ENCODE measurements at places on chromosomes 2 and 18. TPM values are rescaled to one million over a fixed set of nuclear protein-coding genes. Genes with fewer than 3 reads are reported as not detected.

DNA sequence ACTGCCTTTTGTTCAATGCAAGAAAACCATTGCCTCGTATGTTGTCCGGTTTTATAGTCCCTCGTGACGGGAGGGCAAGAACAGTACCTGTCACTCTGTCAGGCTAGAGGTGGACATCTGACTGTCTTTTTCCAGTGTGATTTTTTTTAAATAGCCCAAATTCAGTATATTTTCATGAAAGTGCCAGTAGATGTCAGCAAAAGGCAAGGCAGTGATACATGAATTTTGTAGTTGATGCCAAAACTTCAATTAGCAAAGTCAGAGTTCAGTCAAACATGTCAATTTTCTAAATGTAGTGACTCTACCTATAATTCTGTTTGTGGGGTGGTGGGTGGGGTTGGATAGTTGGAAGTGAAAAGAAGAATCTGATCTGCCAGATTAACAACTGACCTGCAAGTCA lies 296.0 kb upstream of the MC4R start:
- no peak for DNase-seq

SULT1C2 gene
- 2.0 TPM for total RNA-seq

DNA sequence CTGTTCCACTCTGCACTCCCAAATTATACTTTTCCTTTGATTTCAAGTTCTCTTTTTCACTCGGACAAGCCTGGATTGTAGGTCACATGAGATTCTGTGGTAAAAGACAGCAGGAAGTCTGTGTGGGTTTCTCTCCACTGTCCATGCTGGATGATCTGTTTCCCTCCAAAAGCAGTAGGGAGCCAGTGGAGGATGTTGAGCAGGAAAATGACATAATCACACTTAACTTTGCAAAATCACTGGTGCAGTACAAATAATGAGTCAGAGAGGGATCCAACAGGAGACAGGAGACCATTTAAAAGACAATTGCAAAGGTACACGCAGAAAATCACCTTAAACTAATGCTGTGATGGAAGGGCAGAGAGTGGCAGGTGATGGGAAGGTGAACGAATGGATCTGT lies 301.3 kb downstream of the ZNF407 start:
- no peak for DNase-seq

CFC1 gene
- total RNA-seq = not detected

LANCL1 gene
- 16.1 TPM for total RNA-seq

DNA sequence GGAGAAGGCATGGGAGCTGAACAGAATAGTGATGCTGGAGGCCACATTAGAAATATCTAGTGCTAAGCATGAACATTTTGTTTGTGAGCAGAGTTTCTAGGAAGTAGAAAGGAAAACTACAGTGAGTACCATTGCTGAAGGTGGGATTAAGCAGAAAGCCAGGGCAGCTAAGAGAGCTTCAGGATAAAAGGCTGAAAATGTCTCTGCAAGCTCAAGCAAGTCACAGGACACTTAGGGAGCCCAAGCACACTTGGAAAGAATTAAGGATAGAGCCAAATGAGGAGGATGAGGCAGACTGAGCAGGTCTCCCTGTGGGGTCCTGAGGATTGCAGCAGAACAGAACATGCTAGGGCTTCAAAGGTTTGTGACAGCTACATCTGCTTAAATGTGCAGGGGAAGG lies 80.6 kb upstream of the LYPD1 start:
- DNase-seq = no peak

- no peak for DNase-seq
Observed at GRCh38 chr2:48220501-48220900, 309.5 kb upstream of the STON1 start.

DNA sequence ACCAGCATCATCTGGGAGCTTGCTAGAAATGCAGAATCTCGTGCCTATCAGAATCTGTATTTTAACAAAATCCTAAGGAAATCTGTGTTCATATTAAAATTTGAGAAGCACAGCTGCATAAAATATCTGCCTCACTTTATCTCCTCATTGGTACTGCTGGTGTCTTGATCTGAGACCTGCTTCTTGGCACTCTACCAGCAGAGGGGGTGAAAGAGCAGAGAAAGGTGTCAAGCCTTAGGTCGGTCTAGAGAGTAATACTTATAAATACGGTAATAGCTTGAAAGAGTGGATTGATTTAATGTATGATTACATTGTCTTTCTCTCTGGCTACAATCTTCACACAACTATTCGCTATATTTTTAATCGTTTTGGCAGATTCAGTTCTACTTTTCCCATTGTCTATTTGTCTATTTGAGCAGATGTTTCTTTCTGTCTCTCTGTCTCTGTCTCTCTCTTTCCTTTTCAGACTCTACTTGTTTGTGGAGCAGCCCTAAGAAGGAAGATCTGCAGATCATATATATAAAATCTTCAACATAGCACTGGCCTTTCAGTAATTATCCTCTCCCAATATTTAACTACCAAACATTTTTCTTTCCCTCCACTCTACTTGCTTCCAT lies 1.7 kb upstream of the GCG start:
- DNase-seq = no peak

GRCh38 chr2:222745836-222746559 lies 74.5 kb downstream of the MOGAT1 start:
- DNase-seq = no peak

ANKRD30B gene
- total RNA-seq = not detected

GRCh38 chr2:8884812-8885211 lies 47.4 kb upstream of the KIDINS220 start:
- DNase-seq = no peak

ALPP gene
- total RNA-seq = not detected

GRCh38 chr2:170446078-170446477 lies 268.1 kb downstream of the MYO3B start:
- DNase-seq = no peak

EIPR1 gene
- 11.1 TPM for total RNA-seq

GRCh38 chr2:176395273-176395854 lies 126.1 kb downstream of the MTX2 start:
- DNase-seq = no peak

DNA sequence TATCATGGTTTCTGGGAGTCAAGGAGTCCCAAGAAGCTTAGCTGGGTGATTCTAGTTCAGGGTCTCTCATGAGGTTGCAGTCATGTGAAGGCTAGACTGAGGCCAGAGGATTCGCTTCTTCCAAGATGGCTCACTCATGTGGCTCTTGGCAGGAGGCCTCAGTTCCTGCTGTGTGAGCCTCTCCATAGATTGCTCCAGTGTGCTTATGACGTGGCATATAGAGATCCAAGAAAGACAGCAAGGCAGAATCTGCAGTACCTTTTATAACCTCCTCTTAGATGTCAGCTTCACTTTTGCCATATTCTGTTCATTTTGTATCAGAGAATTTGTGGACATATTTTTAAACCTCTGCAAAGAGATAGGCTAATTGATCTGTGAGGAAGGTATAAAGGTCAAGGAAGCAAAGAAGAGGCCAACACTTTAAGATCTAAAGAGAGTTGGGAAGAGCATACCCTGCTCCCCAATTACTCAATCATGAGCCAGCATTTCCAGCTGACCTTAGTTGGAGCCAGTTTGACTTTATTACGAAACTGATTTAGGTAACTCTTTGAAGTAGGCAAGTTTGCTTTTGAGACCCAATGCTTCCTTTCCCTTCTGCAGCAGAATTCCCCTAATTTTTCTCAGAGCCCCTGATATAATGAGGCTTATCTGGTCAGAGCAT lies 134.7 kb downstream of the EML6 start:
- DNase-seq = no peak

DNA sequence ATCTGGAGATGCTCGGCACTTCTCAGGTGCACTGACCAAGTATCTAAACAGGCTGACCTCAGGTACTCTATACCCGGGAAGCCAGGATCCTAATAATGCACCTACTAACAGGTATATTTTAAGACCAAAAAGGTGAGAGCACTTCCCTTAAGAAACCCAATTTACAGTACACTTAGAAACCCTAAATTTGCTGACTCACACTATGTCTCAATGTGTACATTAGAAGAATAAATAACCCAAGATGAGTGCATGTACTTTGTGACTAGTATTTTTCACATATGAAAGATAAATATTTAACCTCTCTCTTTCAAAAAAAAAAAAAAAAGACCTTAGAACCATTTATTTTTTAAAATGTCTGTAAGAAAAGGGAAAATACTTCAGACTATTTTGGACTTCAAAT lies 118.8 kb downstream of the ZNF516 start:
- no peak for DNase-seq

DNA sequence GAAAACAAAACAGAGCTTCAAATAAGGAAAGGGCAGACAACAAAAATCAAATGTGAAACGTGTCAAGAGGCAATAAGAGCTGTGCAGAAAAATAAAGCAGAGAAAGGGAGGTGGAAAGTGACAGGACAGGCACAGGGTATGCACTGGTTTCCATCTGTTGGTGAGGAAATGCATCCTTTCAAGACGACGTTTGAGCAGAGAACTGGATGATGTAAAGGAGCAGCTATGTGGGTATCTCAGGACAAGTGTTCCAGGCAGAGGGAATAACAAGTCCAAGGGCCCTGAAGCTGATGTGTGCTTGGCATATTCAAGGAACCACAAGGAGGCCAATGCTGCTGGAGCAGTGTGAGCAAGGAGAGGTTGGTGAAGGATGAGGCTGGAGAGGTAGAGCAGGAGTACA lies 168.9 kb upstream of the SERPINE2 start:
- DNase-seq = no peak

DNA sequence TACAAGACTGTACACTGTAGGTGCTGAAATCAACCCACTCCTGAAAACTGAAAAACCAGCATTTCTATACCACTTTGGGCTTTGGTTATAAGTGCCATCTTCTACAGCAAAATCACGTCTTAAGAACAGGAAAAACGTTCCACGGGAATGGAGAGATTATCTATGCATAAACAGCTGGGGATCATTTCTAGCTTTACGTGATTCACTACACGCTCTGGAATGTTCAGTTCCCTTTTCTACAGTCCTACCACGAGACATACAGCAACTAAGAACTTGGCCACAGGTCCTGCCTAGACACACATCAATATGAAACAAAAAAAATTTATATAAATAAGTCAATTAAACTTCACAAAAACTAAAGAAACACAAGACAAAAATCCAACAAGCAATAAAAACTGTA lies 3.6 kb downstream of the CXCR4 start:
- no peak for DNase-seq

ZNF892 gene
- 1.8 TPM for total RNA-seq

DNA sequence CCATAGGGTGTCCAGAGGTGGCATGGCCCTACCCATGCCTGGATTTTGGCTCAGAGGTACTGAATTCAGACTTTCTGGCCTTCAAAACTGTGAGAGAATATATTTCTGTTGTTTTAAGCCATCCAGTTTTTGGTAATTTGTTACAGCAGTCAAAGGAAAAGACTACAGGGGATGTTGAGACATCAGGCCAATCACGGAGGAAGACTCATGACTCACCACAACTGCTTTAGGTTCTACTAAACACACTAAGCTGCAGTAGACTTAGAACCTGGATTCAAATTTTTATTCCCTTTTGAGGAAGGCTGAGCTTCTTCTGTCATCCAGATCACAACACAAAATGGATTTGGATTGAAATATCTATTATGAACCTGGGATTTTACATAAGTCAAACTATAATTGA lies 12.0 kb upstream of the C2orf66 start:
- no peak for DNase-seq
